ENCODE measurements at places on chromosomes 1 and 21.
A peak's percentile ranks its signal among the peaks of the same experiment; 100 is the strongest.

DNA sequence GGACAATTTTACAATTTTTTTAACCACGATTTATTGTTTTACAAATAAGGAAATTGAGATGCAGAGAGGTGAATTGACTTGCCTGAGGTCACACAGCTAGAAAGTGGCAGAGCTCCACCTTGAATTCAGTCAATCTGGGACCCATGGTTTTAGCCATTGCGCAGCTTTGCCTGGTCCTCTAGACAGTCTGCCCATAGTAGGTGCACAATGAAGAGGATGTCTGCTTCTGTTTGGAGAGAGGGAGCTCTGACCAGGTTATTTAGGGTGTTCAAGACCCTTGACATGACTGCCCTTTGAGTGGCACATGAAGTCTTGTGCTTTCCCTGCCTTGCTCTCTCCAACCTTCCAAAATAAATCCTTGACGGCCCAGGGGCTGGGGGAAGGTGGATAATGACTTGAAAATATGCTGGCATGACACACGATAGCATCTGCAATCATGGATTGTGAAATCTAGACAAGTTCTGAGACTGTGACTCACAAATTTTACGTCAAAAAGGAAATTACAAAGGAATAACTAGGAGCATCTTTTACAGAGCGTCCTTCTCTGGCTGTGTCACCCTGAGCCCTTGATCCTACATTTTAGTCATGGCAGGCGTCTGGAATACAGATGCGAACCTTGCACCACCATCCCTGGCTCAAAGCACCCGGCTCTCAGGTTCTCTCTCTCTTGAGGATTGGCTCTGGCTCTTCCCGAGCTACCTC lies 26.2 kb upstream of the ID3 start:
- DNase-seq: no peak

- DNase-seq: no peak
These were observed 7.2 kb downstream of the NME7 start for GRCh38 chr1:169360415-169360814.

- DNase-seq: no peak
These were observed 4.5 kb downstream of the FBXO2 start for GRCh38 chr1:11649624-11650330.

GRCh38 chr1:15382601-15383518 lies 26.8 kb upstream of the EFHD2 start:
- no peak for DNase-seq

GRCh38 chr1:109263597-109264378 lies 14.4 kb downstream of the CELSR2 start:
- peak; percentile 88 for DNase-seq

- DNase-seq: no peak
These were observed 3.8 kb upstream of the TGFB2 start for GRCh38 chr1:218341325-218341724.

GRCh38 chr1:213335084-213335483 lies 284.0 kb downstream of the RPS6KC1 start:
- no peak for DNase-seq

DNA sequence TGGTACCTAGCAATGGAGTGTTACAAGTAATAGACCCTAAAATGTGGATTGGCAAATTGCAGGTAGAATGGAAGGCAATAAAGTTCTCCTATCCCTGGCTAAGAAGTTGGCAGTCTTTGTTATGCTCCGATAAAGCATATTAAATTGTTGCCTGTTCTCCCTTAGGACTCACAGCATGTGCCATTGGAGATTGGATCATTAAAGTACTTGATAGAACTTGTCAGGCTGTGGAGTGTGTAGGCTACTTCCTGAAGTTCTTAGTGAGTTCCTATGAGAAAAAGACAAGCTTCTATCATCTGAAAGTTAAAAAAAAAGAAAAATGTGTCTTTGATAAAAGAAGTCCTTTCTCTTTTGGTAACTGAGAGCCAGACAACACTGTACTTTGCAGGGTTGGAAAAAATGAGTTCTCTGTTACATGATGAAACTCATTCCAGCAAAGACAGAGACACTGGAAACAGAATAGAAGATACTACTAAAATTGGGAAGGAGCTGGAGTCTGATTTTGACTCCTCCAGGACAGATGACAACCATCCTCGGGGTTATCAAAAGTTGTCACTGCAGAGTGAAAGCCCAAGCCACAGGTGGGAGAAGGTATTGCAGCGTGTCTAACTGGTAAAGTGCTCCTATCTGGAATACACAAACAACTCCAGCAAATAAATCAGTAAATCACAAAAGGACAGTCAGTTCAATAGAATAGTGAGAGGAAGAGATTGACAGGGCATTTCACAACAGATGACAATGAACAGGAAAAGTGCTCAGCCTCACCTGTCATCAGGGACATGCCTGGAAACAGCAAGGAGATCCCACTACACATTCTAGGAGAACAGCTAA lies 87.5 kb upstream of the WDR26 start:
- no peak for DNase-seq

DNA sequence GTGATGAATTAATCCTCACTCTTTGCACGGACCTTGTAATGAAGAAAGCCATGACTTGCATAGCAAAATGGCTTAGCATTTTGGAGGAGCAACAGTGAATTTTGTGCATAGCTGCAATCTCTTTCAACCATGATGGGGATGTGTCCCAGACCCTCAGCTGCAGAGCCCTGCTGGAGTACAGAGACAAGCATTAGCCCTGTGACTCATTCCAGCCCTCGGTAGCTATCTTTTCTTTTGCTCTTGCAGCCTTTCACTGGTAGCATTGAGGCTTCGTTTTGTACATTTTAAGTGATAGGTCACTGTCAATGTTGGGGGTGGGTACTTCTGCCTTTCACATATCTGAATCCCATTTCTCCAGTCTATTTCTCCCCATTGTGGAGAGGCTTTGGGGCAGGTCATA lies 58.4 kb downstream of the SLC35F3 start:
- no peak for DNase-seq

DNA sequence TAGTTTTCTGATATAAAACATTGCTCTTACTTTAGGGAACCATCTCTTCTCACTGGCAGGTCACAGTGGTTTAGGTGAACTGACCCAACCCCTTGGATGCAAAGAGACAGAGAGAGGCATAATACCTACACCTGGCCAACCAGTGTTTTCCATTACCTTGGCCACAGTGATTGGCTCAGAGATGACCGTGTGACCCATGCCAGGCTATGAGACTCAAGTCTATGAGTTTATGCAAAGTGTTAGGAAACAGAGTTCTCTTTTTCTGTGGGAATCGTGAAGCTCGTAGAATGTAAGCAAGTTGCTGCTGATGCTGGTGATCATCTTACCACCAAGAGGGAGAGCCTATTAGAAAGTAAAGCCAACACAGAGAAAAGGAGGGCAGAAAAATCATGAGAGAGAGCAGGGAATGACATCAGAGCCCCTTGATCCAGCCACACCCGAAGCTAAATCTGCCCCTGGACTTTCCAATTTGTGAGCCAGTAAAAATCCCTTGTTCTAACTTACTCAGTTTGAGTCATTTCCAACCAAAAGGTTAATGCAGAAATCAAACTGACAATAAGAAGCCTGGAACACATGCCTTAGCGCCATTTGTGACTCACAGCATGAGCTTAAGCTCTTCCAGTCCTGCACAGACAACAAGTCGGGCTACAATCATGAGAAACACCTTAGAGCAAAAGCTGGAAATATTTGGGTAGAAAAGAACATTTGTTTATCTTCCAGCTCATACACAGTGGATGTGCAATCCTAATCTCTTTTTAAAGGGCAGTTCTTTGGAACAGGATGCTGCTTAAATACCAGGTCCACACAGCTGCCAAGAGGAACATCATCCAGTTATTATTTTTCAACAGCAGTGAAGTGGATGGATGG lies 81.3 kb upstream of the KAZN start:
- no peak for DNase-seq

GRCh38 chr1:177597393-177597792 lies 372.5 kb downstream of the SEC16B start:
- DNase-seq: no peak

GRCh38 chr1:11500881-11501280 lies 21.9 kb downstream of the DISP3 start:
- DNase-seq: no peak

- DNase-seq: peak; percentile 80
These were observed 11.9 kb upstream of the EDN2 start for GRCh38 chr1:41496080-41497055.

DNA sequence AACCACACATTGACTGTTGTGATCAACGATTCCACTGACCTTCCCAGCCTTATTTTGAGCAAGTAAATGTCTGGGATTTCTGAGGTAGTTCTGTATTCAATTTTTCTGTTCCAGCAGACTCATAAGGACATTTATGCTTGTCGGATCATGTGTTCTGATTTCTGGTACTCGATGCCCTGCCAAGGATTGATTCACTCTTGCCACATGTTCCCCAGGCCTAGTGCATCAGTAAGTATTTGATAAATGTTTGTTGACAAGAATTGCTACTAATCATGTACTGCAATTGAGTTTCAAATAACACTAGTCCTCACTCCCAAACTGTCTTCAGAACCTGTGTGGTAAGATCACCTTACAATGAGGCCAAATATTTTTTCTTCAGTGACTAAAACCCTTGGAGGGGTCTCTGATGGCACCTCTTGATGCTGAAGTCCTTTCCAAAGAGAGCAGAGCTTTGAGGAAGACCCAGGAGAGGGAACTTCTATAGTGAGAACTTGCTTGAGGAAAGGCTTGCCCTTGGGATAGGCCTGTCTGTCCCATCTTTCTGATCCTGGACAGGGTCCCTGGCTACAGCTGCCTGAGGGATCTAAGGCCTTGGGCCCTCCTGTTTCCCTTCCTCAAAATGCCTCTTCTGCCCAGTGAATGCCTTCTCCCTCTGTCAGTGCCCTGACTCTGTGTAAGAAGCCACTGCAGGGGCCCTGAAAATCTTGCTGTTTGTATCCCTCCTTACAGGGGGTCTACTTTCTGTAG lies 115.8 kb upstream of the FAM78B start:
- DNase-seq: no peak

- no peak for DNase-seq
These were observed 63.4 kb downstream of the TRIM11 start for GRCh38 chr1:228343191-228343661.

- no peak for DNase-seq
These were observed 132.0 kb downstream of the MAP3K21 start for GRCh38 chr1:233459470-233459945.

DNA sequence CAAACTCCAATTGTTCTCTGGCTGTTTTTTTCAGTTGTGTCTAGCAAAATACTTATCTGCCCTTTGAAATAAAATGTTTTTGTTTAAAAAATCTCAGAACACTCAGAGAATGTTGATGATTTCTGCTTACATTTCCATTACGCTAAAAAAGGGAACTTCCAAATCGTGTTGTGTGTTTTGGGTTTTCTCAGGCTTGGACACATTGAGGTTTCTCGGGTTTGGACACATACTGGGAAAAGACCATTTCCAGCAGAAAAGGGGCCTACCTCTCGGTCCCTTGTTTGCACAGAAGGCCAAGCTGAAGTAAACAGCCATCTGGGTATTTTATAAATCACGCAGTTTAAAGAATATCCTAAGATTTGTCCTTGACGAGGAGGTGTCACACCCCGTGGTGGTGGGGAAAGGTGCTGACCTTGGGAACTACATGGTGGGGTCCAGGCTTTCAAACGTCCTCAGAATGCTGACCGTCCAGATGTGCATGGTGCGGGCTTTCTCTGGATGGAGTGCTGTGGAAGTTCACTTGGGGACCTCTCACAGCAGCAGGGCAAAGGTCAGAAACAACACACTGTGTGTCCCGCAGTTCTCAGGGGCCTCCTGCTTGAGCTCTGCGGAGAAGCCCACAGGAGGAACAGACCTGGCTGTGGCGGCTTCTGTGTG lies 67.8 kb downstream of the SLC37A1 start:
- DNase-seq: no peak

DNA sequence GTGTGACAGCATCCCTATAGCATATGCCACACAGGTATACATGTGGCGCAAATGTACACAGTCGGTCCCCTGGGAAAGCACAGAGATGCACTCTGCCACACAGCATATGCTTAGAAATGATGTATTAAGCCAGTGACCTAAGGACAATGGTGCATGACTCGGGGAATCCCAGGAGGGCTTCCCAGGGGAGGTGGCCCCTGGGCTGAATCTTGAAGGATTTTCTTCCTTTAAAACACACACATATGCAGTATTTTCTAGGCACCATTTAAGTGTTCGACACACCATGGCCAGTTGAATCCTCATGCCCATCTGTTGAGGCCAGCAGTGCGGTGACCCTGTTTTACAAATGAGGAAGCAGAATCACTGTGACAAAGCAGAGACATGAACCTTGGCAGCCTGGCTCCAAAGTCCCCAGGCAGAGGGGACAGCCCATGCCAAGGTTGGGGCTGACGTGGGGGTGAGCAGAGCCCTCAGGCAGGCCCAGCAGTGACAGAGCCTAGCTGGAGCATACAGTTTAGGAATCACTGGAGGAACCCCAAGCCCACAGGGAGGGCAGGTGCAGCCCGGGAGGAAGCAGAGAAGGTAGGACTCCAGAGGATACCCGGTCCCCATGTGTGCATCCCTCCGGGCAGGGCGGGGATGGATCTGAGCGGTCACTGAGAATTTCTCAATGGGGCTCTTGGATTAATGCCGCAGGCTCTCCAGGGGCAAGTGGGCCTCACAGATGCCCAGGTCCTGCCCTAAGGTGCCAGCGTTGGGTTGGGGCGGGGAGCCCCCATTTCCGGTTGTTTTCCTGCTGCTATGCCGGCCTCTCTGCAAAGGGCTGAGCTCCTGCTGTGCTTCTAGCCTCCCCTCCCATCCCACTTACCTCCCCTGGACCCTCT lies 28.4 kb downstream of the WNT3A start:
- peak; percentile 5 for DNase-seq

- no peak for DNase-seq
These were observed 621.6 kb upstream of the CHRM3 start for GRCh38 chr1:238764779-238765178.

GRCh38 chr1:187471555-187471954 lies 642.8 kb downstream of the PLA2G4A start:
- no peak for DNase-seq

- DNase-seq: no peak
These were observed 30.1 kb downstream of the KCNAB2 start for GRCh38 chr1:6075748-6076147.

- no peak for DNase-seq
These were observed 736 bp upstream of the ZMPSTE24 start for GRCh38 chr1:40257313-40257687.

DNA sequence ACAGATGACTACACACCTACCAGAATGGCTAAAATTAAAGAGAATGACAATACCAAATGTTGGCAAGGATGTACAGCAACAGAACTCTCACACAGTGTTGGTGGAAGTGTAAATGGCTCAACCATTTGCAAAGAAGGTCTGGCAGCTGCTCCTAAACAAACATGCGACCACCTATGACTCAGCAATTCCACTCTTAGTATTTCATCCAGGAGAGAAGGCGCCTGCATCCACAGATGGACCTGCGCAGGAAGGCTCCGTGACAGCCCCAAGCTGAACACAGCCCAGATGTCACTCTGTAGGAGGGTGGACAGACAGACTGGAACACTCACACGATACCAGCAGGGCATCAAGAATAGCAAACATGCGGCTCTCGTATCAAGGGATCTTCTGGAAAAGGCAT lies 6.7 kb downstream of the PTTG1IP start:
- no peak for DNase-seq

- DNase-seq: no peak
These were observed 83.0 kb downstream of the SPAG17 start for GRCh38 chr1:118101999-118102398.

DNA sequence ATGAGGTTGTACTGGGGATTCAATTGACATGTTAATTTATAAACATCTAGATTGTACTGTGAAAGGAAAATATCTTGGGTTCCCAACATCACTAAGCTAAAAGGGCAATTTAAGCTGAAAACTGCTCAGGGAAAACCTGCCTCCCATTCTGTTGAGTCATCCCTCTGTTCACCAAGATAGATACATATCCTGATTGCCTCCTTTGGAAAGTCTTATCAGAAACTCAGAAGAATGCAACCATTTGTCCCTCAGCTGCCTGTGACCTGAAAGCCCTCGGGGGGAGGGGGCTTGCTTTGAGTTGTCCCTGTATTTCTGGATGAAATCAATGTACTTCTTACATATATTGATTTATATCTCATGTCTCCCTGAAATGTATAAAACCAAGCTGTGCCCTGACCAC lies 187.0 kb upstream of the ETV3 start:
- DNase-seq: no peak
